ENCODE measurements at places on chromosomes 6 and 20.
A peak's percentile ranks its signal among the peaks of the same experiment; 100 is the strongest.

- no peak for DNase-seq
These were observed 198.0 kb downstream of the SOX4 start for GRCh38 chr6:21791581-21791980.

- DNase-seq = no peak
These were observed 2.2 kb upstream of the GINM1 start for GRCh38 chr6:149563928-149564325.

DNA sequence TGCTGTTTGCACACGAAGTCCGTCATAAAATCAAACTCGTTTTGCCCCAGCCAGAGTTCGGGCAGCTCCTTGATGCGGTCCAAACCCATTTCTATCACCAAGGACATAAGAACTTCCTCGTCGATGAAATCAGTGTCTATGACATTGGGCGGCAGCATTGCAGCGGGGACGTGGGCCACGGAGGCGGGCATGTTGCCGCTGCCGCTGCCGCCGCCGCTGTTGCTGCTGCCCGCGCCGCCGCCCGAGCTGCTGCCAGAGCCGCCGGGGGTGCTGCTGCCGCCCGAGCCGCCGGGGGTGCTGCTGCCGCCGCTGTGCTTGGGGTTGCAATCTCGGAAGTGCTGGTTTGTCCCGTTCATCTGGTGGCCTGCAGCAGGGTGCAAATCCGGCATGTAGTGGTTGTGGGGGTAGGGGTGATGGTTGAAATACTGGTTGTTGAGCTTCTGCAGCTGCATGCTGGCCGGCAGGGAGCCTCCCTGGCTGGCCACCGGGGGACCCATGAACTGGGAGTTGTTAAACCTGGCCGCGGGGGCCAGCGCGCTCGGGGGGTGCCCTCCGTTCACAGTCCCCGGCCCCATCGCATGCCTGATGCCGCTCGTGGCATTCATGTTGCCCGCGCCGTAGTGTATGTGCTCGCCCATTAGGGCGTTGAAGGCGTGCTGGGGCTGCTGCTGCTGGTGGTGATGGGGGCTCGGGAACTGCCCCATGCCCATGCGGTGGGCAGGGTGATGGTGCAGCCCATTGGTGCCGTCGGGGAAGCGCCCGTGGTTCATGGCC lies 1.1 kb downstream of the CITED2 start:
- peak; percentile 53 for DNase-seq

DNA sequence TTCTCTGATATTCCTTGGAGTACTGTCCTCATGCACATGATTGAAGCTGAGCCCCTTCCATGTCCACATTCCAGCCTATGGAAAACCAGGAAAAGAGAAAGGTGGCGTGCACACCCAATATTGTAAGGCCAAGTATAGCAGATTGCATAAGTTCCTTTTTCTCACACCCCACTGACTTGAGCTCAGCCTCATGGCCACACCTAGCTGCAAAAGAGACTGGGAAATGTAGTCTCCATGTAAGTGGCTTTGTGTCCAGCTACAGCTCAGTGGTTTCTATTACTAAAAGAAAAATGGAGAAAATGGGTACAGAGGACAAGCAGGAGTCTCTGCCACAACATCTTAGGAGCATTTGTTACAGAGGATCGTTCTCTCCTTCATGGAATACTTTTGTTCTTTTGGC lies 10.8 kb upstream of the UST start:
- DNase-seq = no peak

GRCh38 chr6:143078468-143079324 lies 18.0 kb downstream of the AIG1 start:
- no peak for DNase-seq

GRCh38 chr20:3924304-3925112 lies 35.3 kb downstream of the PANK2 start:
- no peak for DNase-seq

DNA sequence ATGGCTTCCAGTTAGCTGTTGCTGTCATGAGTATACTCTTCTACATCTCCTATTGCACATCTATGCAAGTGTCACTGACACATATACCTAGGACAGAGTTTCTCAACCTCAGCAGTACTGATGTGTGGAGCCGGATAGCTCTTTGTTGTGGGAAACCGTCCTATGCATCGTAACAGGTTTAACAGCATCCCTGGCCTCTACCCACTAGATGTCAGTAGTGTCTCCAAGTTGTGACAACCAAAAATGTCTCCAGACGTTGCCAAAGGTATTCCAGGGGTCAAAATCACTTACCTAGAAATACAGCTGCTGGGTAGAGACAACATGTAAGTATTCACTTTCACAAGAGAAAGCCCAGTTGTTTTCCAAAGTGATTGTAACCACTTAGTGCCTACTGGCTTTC lies 637.6 kb downstream of the RNF144B start:
- no peak for DNase-seq

DNA sequence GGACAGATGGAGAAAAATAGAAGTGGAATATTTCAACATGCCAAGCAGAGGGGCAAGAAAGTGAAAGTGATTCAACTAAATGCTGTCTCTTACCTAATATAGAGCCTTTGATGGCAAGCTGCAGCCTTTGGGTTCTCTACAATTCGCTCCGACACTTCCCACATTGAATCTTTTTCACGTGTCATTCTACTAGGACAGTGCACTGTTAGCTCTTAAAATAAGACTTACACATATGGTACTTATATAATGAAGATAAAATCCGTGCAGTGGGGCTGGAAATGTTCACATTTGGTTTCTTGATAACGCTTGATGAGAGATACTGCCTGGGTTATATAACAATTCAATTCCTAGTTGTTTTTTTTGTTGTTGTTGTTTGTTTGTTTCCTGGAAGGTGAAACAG lies 502.4 kb downstream of the LMBRD1 start:
- DNase-seq = no peak

- DNase-seq = no peak
These were observed 126.6 kb upstream of the SALL4 start for GRCh38 chr20:51928931-51929330.

- no peak for DNase-seq
These were observed 90.5 kb downstream of the NDUFAF5 start for GRCh38 chr20:13875265-13875811.

DNA sequence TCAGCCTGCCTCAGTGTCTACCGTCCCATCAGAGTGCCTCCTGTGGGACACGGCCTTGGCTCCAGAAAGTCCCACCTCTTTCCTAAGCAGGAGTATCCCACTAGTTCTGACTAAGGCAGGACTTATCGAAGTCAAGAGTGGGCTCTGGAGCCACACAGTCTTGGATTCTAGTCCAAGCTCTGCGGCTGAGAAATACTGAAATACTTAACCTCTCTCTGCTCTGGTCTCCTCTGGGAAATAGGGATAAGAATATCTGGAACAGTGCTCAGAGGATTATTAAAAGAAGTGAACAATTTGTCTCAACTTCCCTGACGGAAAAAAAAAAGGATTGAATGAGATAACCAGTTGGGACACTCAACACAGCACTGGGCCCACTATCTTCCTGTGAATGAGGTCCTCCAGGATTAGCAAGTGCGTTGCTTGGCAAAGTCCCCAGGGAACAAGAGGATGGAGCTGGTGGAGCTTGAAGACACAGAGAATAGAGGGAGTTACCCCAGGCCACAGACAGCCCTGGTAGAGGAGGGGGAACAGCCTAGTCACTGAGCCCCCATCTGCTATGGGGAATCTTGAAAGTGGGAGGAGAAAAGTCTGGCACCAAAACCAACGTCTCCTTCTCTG lies 34.6 kb upstream of the FOXP4 start:
- no peak for DNase-seq

GRCh38 chr6:12132351-12133222 lies 120.5 kb downstream of the HIVEP1 start:
- no peak for DNase-seq

- DNase-seq = peak; percentile 46
These were observed 17.8 kb downstream of the OR2H2 start for GRCh38 chr6:29602564-29603361.

DNA sequence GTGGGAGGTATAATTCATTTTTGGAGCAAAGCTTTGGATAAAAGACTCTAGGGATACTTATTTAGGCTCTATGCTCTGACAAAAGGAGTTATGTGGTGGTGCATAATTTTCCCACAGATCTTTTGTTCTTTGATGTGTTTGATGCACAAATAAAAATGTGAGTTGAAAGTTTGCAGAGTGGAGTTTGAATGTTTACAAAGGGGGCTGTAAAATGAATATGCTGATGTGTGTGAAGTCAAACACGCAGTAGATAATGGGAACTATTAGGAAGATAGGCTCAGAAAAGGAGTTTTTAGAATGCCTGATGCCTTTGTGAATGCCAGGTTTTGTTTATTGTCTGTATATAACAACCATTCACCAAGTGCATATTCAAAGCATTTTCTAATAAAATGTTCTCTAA lies 545.0 kb upstream of the EPHA7 start:
- DNase-seq = no peak

- no peak for DNase-seq
These were observed 14.7 kb downstream of the GNAS start for GRCh38 chr20:58867211-58867610.

DNA sequence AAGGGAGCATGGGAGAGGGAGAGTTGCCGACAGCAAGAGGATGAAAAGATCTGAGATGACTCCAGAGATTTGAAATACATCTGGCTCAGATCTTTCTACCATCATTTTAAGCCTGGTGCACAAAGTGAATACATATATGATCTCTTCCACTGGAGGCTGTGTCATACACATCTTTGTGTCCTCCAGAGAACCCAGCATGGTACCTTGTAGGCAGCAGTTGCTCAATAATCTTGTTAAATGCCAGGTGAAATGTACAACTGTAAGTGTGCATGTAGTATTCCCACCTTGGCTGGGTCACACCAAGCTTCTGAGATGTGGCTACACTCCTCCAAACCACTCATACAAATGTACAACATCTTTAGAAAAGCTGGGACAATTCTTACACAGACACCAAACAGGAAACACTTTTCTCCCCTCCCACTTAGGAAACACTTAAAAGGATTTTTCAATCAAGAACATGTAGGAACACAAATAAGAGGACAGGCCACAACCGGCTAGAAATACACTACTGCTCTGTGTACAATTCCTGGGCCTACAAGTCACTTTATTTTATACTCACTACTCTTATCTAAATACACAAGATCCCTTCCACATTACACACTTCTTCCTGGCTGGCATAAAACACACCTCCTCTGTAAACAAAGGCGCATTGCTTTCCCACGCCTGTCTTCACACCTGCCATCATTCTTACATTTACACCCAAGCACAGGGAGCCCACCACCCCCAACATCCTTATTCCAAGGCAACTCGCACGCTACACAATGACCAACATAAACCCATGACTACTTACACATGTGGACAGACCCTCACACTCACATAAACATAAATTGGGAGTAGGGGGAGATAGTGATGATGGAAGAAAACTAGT lies 3.8 kb upstream of the IER3 start:
- DNase-seq = no peak

- DNase-seq = no peak
These were observed 106.8 kb upstream of the MCHR2 start for GRCh38 chr6:100100776-100101175.

GRCh38 chr20:62574230-62574993 lies 67.9 kb upstream of the SLCO4A1 start:
- DNase-seq = no peak

- no peak for DNase-seq
These were observed 17.6 kb downstream of the BHLHE23 start for GRCh38 chr20:62989201-62989601.

DNA sequence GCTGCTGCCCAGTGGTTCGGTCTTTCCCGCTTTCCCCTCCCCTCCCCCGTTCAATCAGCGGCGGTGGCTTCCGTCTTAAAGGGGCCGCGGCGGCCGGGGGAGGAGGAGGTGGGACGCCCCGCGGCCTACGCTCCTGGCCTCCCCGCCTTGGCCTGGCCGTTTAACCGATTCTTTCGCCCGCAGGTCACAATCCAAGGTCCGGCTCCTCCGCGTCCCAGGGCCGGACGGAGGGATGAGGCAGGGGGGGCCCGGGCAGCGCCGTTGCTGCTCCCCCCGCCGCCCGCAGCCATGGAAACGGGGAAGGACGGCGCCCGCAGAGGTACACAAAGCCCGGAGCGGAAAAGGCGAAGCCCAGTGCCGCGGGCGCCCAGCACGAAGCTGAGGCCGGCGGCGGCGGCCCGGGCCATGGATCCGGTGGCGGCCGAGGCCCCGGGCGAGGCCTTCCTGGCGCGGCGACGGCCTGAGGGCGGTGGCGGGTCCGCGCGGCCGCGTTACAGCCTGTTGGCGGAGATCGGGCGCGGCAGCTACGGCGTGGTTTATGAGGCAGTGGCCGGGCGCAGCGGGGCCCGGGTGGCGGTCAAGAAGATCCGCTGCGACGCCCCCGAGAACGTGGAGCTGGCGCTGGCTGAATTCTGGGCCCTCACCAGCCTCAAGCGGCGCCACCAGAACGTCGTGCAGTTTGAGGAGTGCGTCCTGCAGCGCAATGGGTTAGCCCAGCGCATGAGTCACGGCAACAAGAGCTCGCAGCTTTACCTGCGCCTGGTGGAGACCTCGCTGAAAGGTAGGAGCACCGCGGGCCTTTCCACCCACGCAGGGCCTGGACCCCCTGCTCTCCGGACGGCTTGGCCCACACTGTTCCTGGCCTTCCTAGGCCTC lies 1.2 kb downstream of the STK35 start:
- peak; percentile 94 for DNase-seq

DNA sequence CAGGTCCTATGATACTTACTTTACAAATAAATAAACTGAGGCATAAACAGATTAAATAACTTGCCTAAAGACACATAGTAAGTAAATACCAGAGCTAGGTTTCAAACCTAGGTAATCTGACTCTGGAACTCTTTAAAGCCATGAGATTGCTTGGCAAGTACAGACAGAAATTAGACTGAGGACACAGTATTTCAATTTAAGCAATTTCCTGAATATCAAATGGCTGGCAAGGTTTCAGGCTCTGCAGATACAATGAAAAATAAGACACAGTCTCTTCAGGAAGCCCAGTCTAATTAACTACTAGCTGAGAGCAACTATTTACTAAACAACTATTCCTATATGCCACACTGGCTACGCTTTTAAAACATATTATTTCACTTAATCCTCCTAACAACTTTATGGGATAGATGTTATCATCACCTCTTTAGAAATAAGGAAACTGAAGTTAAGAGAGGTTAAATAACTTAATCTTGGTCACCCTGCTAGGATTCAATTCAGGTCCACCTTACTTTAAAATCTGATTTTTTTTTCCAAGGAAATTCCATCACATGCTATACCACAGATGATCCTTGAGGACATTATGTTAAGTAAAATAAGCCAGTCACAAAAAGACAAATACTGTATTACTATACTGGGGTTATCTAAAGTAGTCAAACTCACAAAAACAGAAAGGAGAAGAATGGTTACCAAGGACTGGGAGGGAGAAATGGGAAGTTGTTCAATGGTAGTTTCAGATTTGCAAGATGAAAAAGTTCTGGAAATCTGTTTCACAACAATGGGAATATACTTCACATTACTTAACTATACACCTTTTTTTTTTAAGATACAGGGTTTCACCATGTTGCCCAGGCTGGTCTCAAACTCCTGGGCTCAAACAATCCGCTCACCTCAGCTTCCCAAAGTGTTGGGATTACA lies 4.1 kb downstream of the TRPC4AP start:
- DNase-seq = no peak

- DNase-seq = peak; percentile 26
These were observed 12.1 kb downstream of the LGSN start for GRCh38 chr6:63307581-63308246.

- no peak for DNase-seq
These were observed 15.1 kb downstream of the OSBPL2 start for GRCh38 chr20:62253398-62253797.

- DNase-seq = no peak
These were observed 248.8 kb downstream of the SOD2 start for GRCh38 chr6:159444056-159444760.
